ENCODE measurements at places on chromosomes 7 and 10.

DNA sequence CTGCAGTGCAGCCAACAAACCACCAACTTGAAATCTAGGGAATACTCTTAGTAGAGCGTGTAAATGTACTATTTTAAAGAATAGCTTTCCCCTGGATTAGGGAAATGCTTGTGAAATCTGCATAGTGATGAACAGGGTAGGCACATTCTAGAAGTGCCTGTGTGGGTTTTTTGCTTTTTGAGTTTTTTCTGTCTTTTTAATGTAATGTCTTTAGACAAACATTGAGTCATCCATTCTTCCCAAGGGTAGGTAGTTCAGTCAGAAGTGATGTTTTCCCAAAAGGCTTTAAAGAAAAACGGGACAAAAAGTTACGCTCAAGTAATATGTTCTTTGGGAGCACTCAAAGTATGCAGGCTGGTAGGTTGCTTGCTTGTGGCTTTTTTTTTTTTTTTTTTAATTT, 130.0 kb downstream of the AUTS2 start:
- DNase-seq = no peak

GRCh38 chr7:83365746-83366145, 203.1 kb upstream of the PCLO start:
- DNase-seq = no peak

DNA sequence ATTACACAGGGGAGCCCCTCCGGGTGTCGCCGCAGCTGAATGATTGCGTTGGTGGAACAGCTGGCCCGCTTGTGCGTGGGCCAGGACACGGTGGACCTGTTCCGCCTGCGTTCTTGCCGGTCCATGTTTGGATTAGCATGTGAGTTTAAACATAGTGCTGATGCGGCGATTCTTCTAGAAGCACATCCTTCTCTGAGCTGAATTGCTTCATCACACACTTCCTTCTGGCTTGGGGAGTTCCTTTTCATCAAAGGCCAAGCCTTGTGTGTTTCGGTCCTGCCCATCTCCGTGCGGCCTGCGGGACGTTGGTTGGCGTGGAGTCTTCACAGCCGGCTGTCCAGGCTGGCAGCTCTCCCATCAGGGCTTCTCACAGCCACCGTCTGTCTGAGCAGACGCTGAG, 45.5 kb upstream of the SLC29A4 start:
- no peak for DNase-seq

DNA sequence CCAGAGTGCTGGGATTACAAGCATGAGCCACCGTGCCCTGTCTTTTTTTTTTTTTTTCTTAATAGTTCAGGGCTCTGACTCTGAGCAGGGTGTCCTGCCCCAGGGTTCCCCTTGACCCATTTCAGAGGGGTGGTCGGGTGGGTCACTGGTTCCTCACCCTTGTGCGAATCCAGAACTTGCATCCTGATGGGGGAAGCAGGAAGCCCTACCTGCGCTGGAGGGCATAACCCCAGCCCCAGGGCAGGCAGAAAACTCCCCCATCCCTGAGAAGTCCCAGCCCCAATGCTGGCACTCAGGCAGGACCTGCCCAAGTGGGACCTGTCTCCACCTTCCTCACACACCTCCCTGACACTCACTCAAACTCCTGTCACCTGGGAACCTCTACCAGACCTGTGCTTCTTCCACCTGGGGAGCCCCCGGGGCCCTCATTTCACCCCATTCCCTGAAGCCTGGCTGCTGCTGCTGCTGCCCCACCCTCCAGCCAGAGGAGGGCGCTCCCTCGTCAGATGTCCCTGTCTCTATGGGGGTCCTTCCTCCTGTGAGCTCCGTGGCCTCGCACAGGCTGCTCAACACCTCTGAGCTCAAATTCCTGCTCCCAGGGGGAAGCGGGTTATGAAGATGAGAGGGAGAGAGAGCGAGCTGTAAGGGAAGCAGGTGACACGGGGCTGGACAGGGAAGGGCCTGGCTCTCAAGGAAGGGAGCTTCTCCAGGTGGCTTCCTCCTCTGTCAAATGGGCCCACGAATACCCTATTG, 15.1 kb upstream of the ZNF273 start:
- DNase-seq = peak; percentile 67

GRCh38 chr10:11933577-11934223, 108.9 kb downstream of the UPF2 start:
- DNase-seq = no peak

GRCh38 chr10:43265799-43266721, 805 bp downstream of the RASGEF1A start:
- DNase-seq = peak; percentile 40

- DNase-seq = peak; percentile 59
Measured at GRCh38 chr7:727104-727805, at the start of gene PRKAR1B. PRKAR1B (minus strand) TSS chr7:727281; CDS start chr7:711505, 15,776 bp downstream.

DNA sequence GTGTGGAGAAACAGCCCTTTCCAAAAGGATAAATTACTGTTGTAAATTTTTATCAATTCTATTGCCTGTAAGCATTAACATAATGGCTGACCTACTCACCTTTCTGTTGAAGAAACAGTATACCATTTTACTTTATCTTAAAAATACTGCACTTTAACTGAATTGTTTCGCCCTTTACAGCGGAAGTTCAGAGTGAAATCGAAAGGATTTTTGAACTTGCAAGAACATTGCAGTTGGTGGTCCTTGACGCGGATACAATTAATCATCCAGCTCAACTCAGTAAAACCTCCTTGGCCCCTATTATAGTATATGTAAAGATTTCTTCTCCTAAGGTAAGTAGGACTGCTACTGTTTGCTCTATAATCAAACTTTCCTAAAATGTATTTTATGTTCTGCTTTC, 117.5 kb downstream of the NSUN6 start:
- DNase-seq = no peak

DNA sequence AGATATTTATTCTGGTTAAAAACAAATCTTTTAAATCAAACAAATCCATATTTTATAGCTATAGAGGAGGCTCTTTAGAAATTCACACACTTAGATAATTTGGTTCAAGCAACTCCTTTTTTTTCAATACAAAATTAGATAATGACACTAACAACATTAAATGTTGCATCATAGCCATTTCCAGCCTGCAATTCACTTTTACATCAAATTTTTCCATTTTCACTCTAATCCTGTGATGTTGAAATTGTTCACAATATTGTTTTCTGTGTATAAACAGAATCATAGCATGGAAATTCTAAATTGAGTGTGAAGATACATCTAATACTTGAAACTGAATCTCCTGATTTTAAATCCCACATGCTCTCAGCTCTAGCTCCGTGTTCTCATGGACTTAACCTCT, 482.6 kb downstream of the INHBA start:
- no peak for DNase-seq
